ENCODE measurements at places on chromosomes 4 and X.

DNA sequence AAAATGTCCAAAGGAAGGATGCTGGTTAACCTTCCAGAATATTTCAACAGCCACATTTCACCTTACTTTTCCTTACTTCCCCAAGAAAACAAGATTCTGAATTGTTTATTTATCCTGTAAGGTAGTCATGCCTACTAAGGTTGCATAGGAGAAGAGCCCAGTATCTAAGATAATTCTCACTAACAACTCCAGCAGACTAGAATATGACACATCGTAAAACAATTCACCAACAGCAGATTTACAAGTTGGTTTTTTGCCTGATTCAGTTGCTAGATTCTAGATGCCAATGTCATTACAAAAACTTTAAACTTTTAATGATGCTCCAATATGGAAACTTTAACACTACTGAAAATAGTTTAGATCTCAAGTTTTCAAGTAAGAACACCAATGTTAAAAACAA, 176.4 kb downstream of the IL13RA2 start:
- no peak for ATAC-seq

DNA sequence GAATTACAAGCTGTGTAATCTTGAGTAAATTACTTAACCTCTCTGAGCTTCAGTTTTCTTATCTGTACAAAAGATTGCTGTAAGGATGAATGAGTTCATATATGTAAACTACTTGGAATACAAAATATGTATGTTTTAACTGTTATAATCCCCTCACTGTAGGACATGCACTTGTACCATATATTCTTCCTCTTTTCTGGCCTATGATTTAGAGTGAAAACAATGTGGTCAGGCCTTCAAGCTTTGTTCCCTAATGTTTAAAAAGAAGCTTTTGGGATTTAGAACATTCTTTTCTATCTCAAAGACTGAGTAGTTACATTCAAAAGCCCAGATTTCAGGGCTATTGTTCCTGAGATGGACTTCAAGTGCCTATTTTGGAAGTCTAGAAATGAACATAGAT, 26.7 kb upstream of the GPRIN3 start:
- ATAC-seq = no peak

DNA sequence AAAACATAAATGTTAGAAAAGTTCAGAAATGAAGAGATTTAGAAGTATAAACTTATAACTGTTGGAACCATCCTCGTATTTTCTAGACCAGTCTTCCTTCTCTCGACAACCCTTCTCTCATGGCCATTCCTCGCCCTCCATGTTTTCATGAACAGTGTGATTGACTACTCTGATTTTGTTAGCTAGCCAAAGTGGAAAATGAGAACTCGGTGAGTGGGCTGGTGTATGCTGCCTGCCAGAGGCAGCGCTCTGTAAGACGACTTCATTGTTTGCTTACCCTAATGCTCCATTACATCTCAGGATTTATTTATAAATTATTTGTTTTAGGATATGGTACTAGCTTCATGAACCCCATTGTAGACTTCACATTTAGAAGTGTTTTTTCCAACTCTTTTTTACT, 153.0 kb downstream of the CBR4 start:
- no peak for ATAC-seq

DNA sequence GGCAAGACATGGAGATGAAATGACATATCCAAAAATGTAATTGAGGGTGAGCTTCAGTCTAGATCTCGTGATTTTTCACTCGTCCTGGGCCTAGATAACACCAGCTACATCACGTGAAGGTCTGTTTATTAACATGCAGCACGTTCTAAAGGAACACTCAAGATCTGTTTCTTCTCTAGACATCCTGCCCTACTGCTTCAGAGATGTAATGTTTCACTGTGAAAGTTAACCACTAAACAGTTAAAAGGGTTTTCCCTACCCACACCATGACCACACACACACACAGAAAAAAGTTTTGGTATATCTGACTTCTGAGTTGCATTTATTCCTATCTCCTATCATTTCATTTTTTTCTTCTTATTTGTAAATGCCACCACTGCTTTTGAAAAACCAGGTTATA, 52.3 kb upstream of the SMIM31 start:
- ATAC-seq = no peak

DNA sequence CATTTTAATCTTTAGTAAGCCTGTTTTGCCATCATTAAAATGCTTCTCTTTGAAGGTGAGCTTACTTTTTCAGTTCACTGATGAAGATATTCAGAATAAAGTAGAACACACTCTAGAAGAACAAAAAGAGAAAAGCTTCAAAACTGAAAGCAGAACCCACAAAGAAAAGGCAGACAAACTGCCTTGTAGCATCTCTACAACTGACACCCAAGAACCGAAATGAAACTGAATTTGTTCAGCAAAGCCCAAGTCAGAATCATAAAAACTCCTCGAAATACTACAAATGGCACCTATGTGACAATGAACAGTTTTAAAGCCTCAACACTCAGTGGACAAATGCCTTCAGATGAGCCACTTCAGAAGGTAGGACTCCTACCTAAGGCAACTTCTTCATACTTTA, 83.6 kb downstream of the MAML3 start:
- ATAC-seq = peak; percentile 58

DNA sequence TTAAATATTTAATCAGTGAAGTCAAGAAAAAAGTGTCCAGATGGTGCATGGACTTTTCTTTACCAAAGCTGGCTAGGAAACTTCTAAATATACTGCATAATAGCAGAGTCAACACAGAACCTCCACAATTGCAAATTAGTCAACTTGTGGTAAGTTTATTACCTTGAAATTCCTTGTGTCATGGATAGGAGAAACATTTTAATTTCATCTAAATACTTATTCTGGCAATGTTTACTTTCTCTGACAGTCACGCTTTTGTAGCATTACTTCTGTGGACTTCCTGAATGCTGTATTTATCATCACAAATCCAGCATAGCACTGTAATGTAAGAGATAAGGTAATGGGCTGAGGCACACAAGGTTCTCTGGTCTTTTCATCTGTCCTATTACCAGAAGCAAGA, 2266.1 kb downstream of the PCDH7 start:
- ATAC-seq = no peak

DNA sequence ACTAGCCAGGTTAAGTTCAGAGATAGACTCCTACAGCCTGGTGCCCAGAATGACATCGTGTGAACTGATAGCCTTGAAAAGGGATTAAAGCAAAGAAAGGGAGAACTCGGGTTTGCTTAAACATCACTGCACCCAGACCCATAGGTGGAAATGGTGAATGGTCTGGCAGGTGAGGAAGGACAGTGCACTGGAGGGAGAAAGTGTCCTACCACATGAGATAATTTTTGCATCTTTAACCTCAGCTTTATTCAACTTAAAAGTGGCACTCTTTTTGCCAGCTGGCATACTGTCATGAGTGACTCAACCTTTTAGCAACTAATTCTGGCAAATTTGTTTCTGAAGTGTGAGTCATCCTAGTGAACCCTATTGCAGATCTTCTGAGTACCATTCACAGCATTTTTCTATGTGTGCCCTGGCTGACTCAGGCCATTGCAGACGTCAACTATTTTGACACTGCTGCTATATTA, 53.0 kb upstream of the DAPP1 start:
- ATAC-seq = peak; percentile 94

DNA sequence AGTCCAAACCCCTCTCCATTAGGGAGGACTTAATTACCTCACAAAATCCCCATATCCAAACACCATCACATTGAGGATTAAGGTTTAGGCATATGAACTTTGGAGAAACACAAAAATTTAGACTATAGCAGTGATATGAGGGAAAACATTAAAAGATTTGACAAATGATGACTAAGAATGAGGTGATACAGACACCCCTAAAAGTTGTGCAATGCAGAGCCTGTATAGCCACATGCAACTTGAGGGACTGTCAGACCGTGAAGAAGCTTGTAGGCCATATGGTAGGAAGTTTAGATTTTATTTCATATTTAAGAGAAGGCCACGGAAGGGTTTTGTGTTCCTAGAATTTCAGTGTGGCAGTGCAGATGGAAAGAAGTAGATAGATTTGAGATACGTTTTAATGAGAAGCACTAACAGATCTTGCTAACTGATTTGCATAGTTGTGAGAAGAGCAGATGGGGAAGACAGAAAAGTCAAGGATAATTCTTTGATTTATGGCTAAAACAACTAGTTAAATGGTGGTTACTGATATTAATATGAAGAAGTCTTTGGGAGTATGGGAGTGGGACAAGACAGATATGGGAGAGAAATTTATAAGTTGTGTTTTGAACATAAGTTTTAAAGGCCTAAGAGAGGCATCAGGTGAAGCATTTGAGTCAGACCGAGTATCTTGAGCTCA, 5.5 kb upstream of the FIP1L1 start:
- no peak for ATAC-seq

GRCh38 chrX:139691843-139692505, 16.0 kb downstream of the MCF2 start:
- ATAC-seq = no peak
